ENCODE measurements at places on chromosomes 1 and 21.

- no peak for DNase-seq
These were observed 18.5 kb upstream of the EPHA2 start for GRCh38 chr1:16174261-16174868.

DNA sequence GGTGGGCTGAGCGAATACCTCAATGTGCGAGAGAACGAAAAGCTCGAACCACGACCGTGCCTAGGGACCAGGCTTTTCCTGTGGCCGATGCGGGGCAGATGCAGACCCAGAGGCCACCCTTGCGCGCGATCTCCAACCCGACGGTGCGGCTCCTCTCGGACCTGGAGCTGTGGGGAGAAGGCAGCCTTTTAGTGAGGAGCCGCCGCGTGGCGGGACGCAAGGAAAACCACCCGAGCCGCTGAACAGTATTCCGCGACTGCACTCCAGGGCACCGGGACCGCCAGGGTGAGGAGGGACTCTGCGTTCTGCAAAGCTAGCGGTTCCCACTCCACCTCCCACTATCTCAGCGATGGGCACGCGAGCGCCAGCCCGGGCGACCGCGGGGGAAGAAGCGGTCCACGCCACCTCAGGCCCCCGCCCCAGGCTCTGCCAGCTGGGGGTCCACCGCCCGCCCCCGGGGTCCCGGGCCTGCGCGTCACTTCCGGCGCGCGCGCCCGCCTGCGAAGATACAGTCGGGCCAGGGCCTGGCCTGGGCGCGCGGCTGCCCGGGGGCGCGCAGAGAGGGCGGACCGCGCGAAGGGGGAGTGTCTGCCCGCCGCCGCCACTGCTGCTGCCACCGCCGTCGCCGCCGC, 66.5 kb upstream of the PRKACB start:
- DNase-seq: peak; percentile 59

DNA sequence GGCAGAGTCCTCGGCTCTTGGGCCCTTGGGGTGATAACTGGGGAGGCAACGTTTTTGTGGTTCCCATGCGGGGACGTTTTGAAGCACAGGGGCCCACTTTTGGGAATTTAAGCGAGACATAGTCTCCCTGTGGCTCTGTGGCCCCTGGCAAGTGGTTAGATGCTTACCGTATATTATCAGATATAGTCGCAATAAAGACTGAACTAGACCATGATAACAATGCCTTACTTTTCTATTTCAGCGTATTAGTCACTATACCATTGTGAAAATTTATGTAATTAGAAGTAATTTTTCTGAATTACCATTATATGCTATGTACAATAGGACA, 538 bp upstream of the RCAN1 start:
- no peak for DNase-seq

DNA sequence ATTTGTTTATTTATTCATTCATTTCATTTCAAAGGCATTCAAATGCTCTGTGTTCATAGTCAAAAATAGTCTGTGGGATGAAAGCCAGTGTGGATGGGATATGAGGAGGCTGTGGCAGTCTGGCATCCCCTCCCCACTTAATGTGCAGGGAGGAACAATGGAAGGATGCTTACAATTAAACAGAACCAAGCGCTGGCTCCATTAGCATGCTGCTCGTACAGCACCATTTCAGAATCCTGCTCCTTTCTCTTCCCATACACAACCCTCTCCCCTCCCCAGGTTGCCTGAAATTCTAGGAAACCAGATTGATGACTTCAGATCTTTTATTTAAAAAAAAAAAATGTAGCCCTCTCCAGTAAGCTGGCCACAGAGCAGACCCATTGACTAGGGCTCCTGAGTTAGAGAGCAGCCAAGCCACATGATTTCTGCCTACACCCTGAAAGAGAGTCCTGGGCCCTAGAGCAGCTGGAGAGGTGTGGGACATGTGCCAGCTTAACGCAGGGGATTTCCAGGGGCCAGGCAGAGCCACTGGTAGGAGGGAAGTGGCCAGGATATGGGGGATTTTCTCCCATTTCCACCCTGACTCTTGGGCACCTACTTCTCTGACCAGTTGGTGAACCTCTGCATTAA, 205.2 kb downstream of the ASTN1 start:
- DNase-seq: no peak

DNA sequence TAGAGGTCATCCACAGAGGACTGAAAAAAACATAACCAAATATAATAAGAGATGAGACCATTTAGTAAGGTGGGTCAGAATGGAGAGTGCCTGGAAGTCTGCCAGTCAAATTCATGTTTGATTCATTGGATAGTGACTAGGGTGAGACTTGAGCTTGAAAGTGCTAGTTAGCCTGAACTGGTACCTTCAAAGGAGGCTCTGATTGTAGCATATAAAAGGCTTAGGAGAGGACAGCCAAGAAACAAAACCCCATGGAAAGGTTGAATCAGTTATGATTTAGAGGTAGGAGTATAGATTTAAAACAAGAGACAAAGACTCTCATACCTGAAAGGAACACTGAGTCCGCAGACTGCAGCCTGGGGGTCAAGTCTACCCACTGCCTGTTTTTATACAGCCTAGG, 44.4 kb upstream of the LRRC8C start:
- DNase-seq: no peak

All from activated T-cell treated with anti-CD3 and anti-CD28 coated beads for 4 hours (primary cell).